ENCODE measurements at places on chromosomes 12 and 14.

DNA sequence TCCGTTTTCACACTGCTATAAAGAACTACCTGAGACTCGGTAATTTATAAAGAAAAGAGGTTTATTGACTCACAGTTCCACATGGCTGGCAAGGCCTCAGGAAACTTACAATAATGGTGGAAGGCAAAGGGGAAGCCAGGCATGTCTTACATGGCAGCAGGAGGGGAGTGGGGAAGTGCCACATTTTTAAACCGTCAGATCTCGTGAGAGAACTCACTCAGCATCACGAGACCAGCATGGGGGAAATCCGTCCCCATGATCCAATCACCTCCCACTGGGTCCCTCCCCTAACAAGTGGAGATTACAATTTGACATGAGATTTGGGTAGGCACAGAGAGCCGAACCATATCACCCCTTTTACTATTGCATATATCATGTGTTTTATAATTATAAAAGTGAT is 2.0 kb upstream of the PIGH start:
- DNase-seq: no peak

DNA sequence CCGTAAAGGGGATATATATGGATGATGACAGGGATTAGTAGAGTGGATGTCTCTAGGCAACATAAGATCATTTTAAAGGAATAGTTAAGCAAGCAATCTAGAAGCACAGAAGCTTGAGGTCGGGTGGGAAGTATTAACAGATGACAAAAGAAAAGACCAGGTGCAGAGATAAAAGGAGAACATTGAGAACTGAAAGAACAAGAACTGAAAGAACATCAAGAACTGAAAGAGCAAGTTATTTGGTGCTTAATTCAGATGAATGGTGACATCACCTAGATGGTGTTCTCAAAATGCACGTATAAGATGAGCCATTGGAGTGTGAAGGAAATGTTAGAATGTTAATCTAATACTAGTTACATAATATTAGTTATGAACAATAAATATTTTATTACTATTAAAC is 224.0 kb upstream of the PDE3A start:
- DNase-seq: no peak

DNA sequence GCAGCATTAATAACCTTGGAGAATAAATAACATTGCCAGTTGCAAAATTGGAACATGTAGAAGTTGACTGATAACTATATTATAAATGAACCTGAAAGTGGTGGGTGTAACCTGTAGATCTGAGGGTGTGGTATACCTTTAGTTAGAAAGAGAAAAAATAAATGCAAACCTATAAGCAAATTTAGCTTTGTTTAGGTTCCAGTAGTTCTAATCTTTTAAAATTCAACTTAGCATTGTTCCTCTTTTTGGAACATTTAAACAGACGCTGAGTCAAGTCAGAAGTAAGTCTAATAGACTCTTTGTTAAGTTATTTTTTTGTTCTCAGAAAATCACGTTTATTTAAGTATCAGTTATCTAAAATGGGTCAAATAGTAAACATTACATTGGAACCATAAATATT is 120.0 kb downstream of the DNAI7 start:
- DNase-seq: no peak

- no peak for DNase-seq
These were observed 924 bp upstream of the MANSC1 start for GRCh38 chr12:12350868-12351463.

DNA sequence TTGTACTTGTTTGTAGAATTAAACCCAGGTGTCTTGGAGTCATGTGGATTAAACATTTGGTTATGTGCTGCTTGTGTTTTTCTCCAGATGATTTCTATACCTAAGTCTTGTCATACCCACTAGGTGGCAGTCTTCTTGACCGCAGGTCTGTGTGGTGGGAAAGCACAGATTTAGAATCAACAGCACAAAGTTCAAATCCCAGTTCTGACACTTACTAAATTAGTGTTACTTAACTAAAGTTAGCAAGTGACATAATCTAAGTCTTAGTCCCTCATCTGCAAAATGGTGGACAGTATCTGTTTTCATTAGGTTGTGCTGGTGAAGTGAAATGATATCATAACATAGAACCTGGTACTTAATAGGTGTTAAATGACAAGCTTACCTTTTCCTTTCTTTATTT is 151.0 kb upstream of the ARHGAP5 start:
- DNase-seq: peak; percentile 57

- DNase-seq: peak; percentile 68
These were observed 26.5 kb downstream of the ZBTB42 start for GRCh38 chr14:104827177-104828055.

- DNase-seq: no peak
These were observed 154.1 kb upstream of the FKBP4 start for GRCh38 chr12:2640709-2641108.

DNA sequence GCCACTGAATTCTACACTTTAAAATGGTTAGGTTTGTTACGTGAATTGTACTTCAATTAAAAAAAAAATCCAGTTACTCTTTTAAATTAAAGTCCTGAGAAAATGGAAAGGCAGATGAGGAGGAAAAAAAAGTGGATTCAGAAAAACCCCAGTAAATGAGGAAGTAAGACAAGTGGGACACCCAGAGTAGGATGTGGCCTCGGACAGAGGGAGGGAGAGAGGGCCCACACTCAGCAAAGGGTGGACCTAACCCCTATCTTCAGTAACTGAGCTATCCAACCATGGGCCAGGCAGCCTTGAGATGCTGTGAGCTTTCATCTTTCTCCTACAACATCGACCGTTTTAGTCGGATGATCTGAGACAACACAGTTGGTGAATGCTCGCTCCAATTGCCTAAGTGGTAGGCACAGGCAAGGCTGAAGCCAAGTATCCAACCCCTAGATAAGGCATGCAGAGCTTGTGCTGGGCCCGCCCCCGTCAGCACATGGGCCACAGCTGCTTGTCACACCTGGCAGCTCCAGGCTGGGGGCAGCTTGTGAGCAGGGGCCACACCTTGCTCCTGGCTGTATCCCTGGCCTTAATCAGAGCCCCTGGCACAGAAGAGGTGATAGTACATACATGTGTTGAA is 142.1 kb downstream of the TTC7B start:
- DNase-seq: no peak

GRCh38 chr12:3419558-3419957 is 71.4 kb upstream of the PRMT8 start:
- no peak for DNase-seq

DNA sequence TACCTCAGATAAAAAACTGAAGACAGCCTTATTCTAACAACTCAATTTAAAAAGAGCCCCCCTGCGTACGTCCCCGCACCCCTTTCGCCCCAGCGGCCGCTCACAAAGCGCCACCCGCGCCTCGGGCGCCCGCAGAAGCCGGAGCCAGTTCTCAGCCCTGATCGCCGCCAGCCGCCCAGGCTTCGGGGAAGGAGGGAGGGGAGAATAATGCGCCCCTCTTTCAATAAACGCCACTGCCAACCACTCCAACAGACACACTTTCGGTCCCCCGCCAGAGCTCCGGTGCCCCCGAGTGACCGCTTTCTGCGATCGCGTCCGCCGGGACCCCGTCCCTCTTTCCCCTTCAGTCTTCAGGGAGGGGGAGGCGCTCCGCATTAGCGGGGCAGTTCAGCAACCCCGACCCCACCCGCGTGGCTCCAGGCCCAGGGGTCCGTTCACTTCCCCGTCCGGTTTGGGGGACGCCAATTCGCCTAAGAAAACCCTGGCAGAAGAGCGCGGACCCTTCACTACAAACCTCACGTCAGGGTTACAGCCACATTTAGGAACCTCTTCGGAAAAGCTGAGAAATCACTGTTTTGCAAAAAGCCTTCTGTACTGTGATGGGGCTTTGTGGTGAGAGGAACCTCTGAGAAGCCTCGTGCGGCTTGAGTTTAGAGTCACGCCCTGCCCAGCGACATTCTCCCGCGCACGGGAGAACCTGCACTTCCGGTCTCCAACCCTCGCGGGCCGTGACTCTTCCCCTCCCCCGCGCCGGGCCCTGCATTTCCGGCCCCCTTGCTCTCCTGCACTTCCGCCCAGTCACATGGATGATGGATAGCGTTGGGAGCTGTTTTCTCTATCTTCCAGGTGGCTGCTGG is 18.7 kb downstream of the FOXG1 start:
- no peak for DNase-seq

DNA sequence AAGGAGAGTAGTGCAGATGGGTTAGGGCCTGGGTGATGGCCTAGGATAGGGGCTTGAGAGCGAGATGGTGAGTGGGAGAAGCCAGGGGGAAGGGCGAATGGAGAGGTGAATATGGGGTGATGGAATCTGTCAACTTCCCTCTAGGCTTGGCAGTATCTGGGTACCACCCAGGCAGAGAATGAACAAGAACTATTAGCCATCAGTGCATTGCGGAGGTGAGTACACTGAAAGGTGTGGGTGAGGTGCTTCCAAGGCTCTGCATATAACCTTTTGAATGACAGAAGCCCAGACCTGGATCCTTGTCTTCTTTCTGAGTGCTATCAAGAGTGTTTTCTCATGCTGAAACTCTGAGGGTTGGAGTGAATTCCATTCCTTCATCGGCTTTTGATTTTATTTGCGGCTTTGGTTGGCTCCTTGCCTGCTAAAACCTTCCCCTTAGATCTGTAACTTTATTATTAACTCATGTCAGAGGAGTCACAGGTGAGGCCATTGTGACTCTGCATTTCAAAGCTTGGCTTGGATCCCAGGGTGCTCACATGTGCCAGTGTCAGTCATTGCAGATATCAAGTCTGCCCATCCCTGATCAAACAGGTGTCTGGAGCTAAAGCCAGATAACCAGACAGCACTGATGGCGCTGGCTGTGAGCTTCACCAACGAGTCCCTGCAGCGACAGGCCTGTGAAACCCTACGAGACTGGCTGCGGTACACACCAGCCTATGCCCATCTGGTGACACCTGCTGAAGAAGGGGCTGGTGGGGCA is 18.6 kb downstream of the PEX5 start:
- DNase-seq: no peak

DNA sequence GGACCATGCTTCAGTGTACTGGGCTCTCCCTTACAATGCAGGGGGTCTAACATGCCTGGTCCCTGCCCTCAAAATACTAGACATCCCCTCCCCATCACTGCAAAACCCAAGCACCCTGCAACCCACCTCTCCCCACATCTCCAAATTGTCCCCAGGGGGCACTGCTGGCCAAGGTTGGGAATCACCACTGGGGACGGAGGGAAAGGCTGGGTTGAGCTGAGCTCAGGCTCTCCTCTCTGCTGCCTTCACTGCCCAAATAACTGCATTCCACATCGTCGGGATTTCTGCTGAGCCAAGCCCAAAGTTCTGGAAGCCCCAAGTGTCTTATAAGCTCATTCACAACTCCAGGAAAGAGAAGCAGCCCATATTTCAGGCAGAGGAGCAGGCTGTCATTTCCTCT is 69.6 kb downstream of the NT5DC3 start:
- DNase-seq: no peak

DNA sequence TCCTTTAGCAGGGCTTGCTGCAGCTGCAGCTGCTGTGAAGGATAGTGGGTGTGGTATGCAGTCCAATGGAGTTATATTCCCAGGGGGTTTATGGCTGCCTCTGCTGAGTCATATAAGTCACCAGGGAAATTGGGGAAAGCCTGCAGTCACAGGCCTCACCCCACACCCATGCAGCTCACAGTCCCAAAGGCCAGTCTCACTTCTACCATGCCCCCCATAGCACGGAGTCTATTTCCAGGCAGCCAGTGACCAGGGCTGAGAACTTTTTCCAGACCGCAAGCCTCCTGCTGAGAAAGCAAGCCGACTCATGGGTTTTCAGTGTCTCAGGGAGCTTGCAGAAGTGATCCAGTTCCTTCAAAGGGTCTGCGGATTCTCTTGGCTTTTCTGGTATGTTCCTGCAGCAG is 322.4 kb upstream of the CLEC14A start:
- no peak for DNase-seq

DNA sequence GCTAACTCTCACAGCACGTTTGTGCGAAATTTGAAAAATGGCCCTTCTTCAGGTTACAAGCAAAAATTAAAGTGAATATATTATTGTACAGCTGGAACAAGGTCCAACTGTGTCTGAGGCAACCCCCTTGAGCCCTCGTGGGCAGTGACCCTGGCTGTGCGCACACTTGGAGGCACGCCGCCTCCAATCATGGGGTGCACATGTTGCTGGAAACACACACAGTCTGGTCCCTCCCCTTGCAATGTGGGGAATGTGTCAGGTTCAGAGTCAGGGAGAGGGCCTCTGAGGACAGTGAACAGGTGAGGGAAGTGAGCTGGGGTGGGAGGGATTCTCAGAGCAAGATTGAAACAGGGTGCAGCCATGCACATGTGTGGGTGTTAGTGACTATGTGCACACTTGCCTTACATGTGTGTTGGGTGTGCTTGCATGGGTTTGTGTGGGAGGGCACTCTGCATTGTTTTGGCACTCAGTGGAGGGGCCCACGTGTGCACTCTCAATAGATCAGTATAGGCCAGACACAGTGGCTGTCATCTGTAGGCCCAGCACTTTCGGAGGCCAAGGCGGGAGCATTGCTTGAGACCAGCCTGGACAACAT is 9.6 kb downstream of the TSPAN9 start:
- no peak for DNase-seq

DNA sequence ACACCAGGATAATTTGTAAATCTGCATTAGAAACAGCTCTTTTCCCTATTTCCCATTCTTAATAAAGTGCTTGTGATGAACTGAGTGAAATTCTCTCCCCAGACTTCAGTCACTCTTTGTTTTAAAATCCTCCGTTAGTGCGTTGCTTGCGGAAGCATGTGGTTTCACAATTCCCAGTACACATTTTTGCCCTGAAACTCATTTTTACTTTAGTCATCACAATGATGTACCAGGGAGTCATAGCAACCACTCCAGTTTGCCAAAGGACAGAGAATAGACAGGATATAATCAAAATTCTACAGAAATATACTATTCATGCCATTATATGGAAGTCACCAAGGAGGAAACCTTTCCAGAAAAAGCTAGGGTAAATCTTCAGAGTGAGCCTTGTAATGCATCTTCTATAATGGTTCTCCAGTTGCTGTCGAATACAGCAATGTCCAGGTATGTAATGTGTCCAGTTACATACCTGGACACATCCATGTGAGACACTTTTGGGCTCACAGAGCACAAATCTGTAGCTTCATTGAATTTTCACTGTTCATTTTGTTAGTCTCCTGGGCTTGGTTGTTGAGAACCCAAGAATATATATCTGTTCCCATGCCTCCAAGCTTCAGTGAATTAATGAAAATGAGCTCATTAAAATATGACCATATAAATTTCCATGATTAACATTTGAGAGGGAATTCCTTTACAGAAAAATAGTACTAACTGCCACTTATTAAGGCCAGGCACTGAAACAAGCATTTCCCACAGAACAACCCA is 57.8 kb downstream of the GPR135 start:
- DNase-seq: no peak

DNA sequence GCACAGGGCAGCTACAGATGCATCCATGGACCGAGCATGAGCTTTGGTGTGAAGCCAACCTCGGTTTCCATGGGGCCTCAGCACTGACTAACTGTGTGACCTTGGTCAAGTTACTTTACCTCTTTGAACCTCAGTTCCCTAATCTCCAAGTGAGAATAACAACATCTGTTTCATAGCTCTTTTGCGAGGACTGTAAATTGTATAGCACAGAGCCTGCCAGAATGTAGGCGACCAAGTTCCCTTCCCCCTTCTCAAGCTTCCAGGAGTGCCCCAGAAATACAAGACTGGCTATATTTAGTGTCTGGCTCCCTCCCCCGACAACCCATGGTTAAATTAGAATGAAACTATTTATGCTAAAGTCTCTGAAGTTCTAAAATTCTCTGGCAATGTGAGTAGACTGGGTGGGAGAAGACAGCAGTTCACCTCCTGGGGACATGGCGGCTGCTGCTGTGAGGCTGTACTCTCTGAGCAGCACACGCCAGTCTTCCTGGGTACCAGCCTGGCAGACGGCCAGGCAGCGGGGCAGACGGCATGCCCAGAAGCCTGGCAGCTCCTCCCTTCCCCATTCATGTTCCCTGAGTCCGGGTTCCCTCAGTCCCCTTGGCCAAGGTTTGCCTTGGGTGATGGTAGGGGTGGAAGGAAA is 22.0 kb upstream of the TMED10 start:
- no peak for DNase-seq

All from CD4-positive, alpha-beta T cell treated with Interleukin-12 subunit alpha and Interleukin-12 subunit beta, for 1 hour (primary cell).